GOT3 (cell line): ENCODE measurements at places on chromosomes 1 and 21.

DNA sequence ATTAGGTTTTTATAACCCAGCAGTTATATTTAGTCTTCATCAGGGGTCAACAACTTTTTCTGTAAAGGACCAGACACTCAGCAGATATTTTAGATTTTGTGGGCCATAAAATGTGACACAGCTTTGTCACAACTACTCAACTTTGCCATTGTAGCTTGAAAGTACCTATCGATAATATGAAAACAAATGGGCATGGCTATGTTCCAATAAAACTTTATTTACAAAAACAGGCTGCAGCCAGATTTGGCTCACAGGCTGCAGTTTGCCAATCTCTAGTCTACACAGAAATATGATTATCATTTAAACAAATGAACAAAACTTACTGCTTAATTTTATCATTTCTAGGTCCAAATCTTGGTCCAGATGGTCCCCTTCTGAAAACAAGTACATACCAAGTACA is 23.0 kb downstream of the VAMP4 start:
- DNase-seq: no peak

DNA sequence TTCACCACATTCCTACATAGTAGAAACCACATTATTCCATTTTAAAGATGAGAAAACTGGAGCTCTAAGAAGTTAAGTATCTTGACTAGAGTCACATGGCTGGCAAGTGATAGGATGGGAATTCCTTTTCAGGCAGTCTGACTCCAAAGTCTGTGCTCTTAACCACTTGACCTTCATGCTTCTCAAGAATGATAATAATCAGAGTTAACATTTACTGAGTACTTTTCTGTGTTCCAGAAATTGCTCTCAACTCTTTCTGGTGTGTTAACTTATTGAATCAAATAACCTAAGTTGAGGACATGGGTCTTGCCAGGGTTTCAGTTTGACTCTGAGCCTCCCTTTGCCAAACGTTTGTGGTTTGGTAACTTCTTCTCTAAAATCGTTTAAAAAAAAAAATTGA is 169.4 kb downstream of the RASAL2 start:
- no peak for DNase-seq

GRCh38 chr21:15247613-15248012 is 182.8 kb upstream of the NRIP1 start:
- no peak for DNase-seq

- no peak for DNase-seq
Observed at GRCh38 chr1:20212685-20213331, 26.5 kb upstream of the PLA2G2C start.

DNA sequence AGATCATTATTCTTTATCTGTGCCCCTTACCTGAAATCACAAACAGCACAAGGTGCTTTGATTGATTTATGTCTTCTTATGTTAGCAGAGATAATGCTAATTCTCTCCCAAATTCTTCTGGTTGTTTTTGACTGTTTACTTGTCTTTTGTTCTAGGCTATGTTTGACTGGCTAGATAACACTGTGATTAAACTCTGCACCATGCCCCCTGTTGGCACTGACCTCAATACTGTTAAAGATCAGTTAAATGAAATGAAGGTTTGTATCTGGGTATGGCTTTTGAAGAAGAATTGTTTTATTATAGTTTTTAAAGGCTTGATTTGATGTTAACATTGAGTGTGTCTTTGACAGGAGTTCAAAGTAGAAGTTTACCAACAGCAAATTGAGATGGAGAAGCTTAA is 49.6 kb upstream of the BMP8A start:
- no peak for DNase-seq

GRCh38 chr1:88877382-88877825 is 14.0 kb downstream of the GTF2B start:
- DNase-seq: no peak

GRCh38 chr1:55554611-55555010 is 339.4 kb upstream of the USP24 start:
- DNase-seq: no peak

DNA sequence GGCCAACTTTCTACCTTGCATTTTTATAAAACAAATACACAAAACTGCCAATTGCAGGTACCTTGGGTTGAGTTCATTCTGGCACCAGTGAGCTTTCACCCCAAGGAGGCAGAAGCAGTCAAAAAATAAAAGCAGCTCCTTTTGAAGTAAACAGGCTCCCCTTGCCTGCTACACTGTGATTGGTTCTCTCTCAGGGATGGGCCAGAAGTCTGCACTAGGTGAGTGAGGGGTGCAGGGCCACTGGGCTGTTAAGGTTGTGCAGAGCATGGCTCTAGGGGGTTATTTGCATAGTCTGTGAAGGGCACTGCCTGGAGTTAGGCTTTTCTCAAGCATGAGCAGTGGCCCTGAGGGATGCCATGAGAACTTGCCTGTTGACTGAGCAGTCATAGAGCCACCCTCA is 39.1 kb downstream of the AKNAD1 start:
- no peak for DNase-seq
